Kidney (tissue), 22 donors: ENCODE measurements at places on chromosomes 13 and 19. TPM values are rescaled to one million over a fixed set of nuclear protein-coding genes. Genes with fewer than 3 reads are reported as not detected.

Gene CPB2
- not detected for total RNA-seq

Gene SYNE4
- 7.0 TPM for total RNA-seq

Gene KIR3DL1
- total RNA-seq, result 0.25 TPM

Gene TEX29
- total RNA-seq, result not detected

Gene SIGLEC8
- 1.8 TPM for total RNA-seq

Gene TIMM44
- 57.8 TPM for total RNA-seq

Gene TMIGD2
- 0.47 TPM for total RNA-seq

Gene HSPBP1
- 37.6 TPM for total RNA-seq

Gene IRGC
- not detected for total RNA-seq

Gene ZNF418
- total RNA-seq, result 17.6 TPM

Gene CASP14
- total RNA-seq, result 0.16 TPM

Gene ANKLE1
- total RNA-seq, result 0.54 TPM

Gene GJA3
- total RNA-seq, result 0.16 TPM

Gene MAST1
- total RNA-seq, result 0.35 TPM

Gene ZNF709
- 5.7 TPM for total RNA-seq

Gene OR7D2
- total RNA-seq, result not detected

Gene NLRP4
- 0.06 TPM for total RNA-seq

Gene GARIN5A
- 2.0 TPM for total RNA-seq

Gene GPR183
- 11.8 TPM for total RNA-seq

Gene APOC1
- total RNA-seq, result 11.8 TPM

Gene PEG3
- 8.7 TPM for total RNA-seq

Gene CCNA1
- total RNA-seq, result 0.98 TPM

Gene TFDP1
- total RNA-seq, result 46.9 TPM

Gene PRRG2
- 14.9 TPM for total RNA-seq

Gene SLITRK5
- total RNA-seq, result 0.09 TPM

Gene ZNF681
- 3.1 TPM for total RNA-seq

Gene SBSN
- not detected for total RNA-seq

Gene ARGLU1
- 86.7 TPM for total RNA-seq

Gene A1BG
- 10.9 TPM for total RNA-seq

Gene LHB
- not detected for total RNA-seq

Gene ZNF497
- total RNA-seq, result 5.0 TPM

Gene ATP12A
- 0.22 TPM for total RNA-seq

Gene TBC1D4
- 51.8 TPM for total RNA-seq

Gene RAB3A
- total RNA-seq, result 5.2 TPM

Gene MAP4K1
- 17.7 TPM for total RNA-seq

Gene RASIP1
- total RNA-seq, result 23.3 TPM

Gene VSTM1
- total RNA-seq, result 0.35 TPM

Gene CHST8
- 0.28 TPM for total RNA-seq

Gene CCDC70
- not detected for total RNA-seq

Gene RGCC
- 12.9 TPM for total RNA-seq

Gene IL4I1
- total RNA-seq, result 12.8 TPM

Gene FPR1
- total RNA-seq, result 16.6 TPM
